GM12892 (cell line): ENCODE measurements at places on chromosomes 3 and 15.

DNA sequence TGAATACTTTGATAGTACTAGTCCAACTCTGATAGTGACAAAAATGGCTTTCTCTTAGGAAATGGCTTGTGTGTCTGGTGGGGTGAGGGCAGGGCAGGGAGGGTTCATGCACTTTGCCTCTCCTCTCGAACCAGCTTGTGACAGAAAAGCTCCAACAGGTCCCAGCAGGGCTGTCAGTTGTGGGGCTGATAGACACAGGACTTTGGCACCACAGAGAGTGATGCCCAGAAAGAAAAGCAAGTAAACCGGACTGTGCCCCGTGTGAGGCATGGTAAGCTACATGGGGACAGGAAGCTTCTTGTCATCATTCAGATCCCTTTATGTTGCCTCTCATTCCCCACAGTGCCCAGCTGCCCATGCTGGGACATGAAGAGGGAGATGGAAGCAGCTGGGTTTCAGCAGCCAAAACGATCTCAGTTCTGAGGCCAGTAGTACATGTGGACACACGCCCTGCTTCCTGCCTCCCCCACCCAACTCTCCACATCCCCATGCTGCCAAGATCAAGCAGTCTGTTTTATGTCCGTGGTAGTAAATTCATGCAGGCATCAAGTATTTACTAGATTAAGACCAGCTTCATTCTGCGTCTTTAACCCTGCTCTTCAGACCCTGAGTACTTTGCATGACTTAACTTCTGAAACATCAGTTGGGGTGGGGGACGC is 29.7 kb upstream of the LIPC start:
- DNase-seq = no peak

- no peak for DNase-seq
Observed at GRCh38 chr3:143885780-143886427, 37.6 kb upstream of the SLC9A9 start.

DNA sequence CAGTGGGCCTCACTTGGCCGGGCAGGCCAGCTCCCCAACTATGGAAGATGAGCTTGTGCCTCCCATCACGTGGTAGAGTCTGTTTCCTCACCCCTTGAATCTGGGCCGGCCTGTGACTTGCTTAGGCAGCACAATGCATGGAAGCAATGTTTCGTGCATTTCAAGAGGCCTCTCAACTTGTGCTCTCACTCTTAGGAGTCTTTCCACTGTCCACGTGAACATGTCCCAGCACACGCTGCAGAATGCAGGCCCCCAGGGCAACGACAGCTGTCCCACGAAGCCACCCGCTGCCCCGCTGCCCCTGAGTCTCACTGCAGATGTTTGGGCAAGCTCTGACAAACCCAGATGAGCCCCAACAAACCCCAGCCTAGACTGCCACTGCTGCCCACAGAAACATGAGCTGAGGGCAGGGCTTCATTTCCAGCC is 27.2 kb upstream of the SLC41A3 start:
- DNase-seq = peak; percentile 6

GRCh38 chr3:130816561-130817445 is 70.2 kb upstream of the PIK3R4 start:
- DNase-seq = no peak

- DNase-seq = no peak
Observed at GRCh38 chr3:130831719-130832400, 62.0 kb upstream of the ATP2C1 start.

- no peak for DNase-seq
Observed at GRCh38 chr15:45201557-45201859, 13.7 kb upstream of the SHF start.

GRCh38 chr3:152190636-152191183 is 78.0 kb upstream of the MBNL1 start:
- DNase-seq = no peak

DNA sequence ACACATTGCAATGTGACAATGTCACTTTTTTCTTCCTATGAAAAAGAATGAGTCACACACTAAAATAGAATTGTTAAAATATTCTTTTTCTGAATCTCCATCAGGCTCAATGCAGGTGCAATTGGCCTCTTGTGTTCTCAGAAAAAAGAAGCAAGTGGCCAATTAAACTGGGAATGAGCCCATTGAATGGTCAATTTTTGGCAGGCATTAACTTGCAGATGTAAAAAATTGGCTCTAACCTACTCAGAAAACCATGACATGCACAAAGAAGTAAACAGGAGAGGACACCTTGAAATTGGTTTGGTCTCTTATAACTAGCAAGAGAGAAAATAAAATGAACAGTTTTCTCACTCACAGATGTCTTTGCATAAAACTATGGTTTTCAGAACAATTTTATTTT is 820.8 kb downstream of the TBL1XR1 start:
- DNase-seq = no peak

GRCh38 chr3:99846477-99847160 is 29.0 kb downstream of the CMSS1 start:
- no peak for DNase-seq

- DNase-seq = no peak
Observed at GRCh38 chr15:69500339-69500738, 47.7 kb downstream of the RPLP1 start.

DNA sequence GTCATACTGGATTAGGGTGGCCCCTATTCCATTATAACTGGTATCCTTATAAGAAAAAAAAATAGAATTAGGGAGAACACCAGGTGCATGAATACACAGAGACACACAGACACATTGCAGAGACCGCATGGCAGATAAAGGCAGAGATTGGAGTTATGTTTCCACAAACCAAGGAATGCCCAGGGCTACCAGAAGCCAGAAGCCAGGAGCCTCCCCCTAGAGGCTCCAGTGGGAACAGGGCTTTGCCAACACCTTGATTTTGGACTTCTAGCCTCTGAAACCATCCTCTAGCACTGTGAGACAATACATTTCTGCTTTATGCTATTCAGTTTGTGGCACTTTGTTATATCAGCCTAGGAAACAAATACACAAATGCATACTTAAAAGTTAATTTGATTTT is 10.4 kb downstream of the GOLM2 start:
- DNase-seq = no peak

GRCh38 chr3:39126532-39127071 is 19.1 kb downstream of the TTC21A start:
- DNase-seq = no peak

DNA sequence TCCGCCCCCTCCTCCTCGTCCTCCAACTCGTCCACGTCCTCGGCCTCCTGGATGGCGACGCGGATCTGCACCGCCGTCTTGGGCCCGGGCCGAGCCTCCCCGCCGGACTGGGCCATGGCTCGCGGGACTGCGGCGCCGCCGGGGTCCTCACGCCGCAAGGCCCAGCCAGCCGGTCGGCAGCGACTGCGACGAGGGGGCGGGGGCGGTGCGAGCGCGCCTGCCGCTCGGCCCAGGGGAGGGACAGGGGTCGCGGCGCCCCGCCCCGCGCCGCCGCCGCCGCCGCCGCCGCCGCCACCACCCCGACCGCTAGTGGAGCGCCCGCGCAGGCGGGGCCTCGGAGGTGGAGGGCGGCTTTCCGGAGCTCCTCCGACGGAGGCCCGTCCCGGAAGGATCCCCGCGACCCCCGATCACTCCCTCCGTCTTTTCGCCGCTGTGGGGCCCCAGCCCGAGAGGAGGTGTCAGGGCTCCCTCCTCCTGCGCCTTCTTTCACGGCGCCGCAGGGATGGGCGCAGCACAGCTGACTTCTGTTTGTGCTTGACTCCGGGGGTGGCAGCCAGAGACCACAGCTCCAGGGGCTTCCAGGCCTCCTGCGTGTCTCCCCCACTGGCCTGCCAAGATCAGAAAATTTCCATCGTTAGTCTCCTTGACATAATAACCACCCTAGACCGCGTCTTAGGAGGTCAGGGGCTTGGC is at the start of gene LARP6:
LARP6 (minus strand) TSS at position 185 of the 693 bp plus-strand sequence; CDS start at position 116, 69 bp downstream.
- peak; percentile 25 for DNase-seq

DNA sequence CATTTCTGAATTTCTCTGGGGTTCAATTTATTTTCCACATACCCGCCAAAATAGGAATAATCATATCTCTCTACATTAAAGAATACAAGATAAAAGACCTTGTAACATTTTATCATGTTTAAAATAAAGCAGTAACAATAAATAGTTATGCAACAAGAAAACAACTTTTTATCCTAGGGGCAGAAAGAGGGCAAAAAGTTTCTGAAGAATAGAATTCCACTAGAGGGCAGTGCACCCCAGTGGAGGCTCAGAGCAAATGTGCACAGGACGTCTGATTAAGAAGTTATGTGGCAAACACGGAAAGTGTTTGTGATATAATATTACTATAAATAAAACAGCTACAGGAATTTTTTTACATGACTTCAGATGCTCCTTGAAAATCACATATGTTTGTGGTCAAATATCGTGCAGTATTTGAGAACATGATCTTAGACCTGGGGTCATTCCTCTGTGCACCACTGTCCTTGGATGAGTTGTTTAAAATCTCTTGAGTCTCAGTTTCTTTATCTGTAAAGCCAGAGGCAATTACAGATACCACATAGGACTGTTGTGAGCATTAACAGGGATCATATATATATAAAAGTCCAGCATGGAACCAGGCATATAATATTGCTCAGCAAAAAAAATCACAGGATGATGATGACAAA is 13.2 kb upstream of the PIK3R4 start:
- DNase-seq = peak; percentile 25

DNA sequence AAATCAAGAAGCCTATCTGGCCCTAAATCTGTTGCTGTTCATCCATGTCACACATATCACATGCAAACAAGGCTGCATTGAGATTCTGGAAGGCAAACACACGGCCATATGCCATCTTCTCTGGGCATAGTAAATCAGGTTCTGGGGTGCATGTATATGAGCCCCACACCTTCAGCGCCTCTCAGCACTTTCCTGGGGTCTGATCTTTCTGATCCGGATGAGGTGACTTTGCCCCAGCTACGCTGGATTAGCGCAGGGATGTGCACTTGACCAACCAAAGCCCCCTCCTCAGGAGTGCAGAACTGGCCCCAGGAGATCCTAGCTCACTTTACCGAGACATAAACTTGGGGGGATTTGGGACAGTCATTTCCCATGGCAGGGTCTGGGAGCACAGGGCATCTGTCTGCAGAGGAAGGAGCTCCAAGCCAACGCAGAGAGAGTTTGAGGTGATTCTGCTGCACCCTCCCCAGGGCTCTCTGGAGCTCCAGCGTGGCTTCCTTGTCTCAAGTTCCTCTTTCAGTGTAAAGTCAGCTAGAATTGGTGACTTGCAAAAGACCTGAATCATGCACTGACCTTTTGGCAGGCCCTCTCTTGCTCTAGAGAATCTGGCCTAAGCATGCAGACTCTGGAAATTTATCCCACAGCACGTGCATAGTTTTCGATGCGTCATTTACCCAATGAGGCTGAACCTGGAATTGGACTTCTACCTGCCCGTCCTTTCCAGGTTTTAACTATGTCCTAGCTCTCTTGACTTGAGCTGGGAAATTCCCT is 63.5 kb upstream of the KLF13 start:
- peak; percentile 56 for DNase-seq

- no peak for DNase-seq
Observed at GRCh38 chr15:25192651-25193050, 237.9 kb downstream of the SNRPN start.

- no peak for DNase-seq
Observed at GRCh38 chr3:20057612-20058180, 17.4 kb downstream of the KAT2B start.

- DNase-seq = no peak
Observed at GRCh38 chr3:158094235-158095110, 11.7 kb downstream of the SHOX2 start.

GRCh38 chr15:30906366-30906765 is 2.7 kb downstream of the FAN1 start:
- no peak for DNase-seq

DNA sequence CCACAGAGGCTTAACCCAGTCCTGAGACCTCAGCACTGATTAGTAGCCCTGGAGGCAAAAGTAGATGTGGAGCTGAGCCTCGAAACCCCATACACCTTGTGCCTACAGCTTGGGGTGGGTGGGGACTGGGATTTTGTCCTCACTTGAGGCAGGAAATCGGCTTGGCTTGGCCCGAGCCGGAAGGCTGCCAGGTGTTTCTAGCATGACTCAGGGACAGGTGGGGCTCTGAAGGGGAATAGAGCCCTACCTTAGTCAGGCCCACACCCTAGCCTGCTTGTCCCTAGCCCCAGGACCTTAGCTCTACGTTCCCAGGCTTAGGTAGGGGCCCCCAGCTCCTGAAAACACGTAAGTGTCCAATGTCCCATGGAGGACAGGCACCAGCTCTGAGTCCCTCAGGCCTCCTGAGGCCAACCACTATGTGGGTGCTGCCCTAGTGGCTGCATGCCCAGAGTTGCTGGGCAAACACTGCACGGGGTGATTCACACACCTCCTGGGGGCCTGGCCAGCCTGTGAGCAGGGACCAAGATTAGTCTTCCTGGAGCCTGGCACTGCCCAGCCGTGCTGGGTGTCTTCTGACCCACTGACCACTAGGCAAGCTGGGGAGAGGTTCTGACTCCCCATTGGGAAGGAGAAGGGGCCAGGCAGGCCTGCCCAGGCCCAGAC is 3.1 kb downstream of the MST1R start:
- DNase-seq = no peak

DNA sequence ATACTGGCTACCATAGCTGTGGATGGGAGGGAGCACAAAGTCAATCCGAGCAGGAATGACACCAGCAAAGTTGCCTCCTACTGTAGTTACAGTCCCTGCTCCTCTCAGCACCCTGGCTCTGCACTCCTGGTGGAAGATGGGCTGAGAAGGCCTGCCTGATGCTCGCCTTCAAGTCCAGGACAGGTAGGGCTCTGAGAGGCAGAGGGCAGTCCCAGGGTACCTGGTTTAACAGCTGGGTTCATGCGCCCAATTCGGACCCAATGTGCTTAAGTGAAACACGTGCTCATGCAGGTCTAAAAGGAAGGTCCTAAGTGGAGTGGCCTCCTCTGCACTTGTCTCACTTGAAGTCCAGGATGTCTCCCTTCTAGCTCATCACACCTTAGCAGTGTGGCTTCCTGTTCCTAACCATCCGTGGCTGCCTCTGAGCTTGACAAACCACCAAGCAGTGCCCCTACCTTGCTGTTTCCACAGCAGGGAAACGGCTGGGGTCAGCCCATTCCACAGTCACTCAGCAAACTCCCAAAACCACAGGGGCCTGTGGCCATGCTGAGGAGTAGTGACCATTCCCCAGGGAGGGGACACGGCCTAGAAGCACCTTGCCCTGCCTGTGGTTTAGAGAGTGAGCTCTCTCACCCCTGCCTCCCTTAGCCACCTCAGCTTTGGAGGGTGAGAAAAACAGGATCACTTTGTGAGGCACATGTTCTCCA is 3.9 kb upstream of the MUSTN1 start:
- no peak for DNase-seq

- DNase-seq = no peak
Observed at GRCh38 chr15:86231864-86232721, 152.4 kb downstream of the AGBL1 start.

DNA sequence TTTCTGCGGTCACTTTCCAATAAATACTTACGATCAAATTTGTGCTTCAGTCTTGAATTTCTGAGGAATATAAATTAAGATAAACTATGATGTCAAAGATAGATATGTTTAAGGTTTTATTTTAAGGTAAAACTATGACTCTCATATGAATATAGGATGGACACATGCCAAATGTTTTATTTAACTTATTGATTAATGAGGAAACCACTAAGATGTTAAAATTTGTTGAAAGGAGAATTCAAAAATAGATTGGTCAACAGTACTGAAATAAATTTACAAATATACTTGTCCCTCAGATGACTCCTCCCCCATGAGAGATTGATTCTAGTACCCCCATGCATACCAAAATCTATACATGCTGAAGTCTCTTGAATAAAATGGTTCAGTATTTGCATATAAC is 319.7 kb upstream of the KCNH8 start:
- DNase-seq = no peak

GRCh38 chr15:73959012-73959581 is 32.8 kb downstream of the LOXL1 start:
- DNase-seq = peak; percentile 7
